ENCODE measurements at places on chromosomes 7 and 10.

- DNase-seq, result no peak
Observed at GRCh38 chr7:73761854-73762658, 8.0 kb downstream of the CLDN3 start.

- DNase-seq, result peak; percentile 33
Observed at GRCh38 chr10:60817398-60817805, 39.1 kb downstream of the CDK1 start.

DNA sequence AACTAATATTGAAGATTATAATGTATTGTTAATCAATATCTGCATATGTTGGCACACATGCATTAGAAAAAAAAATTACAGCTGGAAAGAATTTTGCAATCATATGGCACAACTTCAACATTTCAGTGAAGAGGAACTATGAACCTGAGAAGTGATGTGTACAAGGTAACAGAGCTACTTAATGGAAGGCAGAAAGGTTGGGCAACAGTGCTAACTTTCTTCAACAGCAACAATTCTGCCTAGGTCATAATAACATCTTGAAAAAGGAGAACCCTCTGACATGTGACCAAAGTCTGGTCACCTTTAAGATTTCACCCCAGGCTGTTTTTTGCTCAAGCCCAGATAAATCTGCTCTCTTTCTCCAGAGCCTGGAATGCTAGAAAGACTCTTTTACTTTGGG is 47.9 kb upstream of the SKAP2 start:
- no peak for DNase-seq

DNA sequence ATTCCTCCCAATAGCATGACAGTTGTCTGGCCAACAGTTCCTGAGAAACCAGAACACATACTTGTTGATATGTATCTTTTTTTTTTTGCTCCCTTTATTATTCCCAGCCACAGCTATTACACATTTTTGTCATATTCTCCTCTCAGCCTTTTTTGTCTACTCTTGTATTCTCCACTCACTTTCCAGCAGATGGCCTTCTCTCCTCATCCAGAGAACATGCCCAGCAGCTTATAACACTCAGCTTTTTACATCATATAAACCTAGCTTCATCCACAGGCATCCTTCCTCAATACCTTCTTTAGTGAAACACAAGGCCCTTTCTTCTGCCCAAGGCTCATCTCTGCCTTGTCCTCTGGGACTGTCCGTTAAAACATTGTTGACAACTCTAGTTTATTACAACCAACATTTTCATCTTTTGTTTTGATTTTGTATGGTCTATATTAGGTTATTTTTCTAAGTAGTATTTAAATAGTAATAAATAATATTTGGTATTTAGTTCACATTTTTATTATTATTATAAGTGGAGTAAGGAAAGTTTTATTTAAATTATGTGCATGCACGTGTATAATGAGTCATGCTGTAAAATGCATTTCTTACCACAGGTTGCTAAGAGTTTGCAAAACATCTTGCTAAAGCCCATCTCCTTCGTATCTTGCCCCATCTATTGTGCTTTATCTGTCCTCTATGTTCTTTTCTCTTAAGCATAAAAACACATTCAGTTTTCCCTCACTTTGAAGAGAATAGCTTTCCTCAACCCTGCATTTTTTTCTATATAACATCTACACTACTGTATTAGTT is 101.5 kb downstream of the ORC5 start:
- peak; percentile 14 for DNase-seq

- no peak for DNase-seq
Observed at GRCh38 chr7:20828947-20829346, 42.3 kb upstream of the SP8 start.

DNA sequence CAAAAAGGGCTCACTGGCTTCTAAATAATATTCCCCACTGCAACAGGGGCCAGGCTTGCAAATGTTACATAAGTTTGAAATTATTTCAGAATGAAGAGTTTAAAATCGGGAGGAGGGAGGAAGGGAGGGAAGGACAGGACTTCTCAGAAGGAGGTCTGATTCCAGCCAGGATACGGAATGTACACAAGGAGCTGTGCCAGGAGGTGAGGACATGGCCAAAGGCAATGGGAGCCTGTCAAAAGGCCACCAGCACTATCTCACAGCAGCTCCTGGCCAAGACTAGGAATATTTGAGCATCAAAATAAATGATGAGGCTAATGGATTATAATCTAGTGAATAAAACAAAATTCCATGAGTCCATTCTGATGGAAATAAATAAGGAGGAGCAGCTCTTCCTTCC is 18.6 kb upstream of the DRGX start:
- DNase-seq, result no peak

- DNase-seq, result no peak
Observed at GRCh38 chr7:112707655-112708054, 82.5 kb downstream of the TMEM168 start.

DNA sequence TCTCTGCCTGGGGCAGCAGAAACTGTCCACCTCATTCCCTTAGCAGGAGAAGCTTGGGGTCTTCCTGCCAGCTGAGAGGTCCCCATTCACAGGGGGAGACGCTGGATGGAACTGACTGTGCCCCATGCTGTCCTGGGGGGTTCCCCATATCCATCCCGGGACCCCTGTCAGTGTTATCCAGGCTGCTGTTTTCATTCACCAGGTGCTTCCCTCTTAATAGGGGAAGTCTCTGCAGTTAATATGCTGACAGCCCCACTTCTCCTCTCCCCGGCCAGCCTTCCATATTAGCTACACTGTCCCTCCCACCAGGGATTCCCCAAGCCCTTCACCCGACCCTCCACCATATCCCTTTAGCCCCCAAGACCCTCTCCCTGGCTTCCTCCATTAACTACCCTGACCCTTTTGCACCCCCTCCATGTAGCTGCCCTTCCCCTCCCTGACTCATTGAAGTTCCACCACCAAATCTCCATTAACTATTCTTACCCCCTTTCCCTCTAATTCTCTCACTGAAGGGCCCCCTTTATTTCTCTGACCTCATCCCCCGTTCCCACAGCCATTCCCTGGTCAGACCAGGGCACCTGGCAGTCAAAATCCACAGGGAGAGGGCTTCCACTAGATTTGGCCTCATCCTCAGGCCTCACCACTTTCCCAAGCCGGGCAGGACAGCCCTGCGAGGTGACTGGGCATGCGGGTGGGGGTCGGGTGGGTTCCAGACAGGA is 92.0 kb upstream of the PAX2 start:
- DNase-seq, result no peak

DNA sequence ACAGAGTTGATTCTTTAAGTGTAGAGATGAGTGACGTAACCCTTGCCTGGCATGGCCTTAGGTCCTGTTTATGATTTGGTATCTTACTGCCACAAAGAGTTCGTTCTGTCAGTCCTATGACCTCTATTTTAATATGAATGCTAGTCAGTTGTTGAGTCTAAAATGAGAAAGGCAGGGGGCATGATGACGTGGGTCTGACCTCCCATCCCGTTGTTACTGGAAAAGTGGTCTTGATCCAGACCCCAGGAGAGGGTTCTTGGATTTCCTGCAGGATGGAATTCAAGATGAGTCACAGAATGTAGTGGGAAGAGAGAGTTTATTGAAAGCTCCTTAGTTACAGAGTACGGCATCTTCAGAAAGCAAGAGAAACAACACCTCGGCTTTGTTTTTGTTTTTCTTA is 317.0 kb upstream of the COBL start:
- DNase-seq, result no peak

DNA sequence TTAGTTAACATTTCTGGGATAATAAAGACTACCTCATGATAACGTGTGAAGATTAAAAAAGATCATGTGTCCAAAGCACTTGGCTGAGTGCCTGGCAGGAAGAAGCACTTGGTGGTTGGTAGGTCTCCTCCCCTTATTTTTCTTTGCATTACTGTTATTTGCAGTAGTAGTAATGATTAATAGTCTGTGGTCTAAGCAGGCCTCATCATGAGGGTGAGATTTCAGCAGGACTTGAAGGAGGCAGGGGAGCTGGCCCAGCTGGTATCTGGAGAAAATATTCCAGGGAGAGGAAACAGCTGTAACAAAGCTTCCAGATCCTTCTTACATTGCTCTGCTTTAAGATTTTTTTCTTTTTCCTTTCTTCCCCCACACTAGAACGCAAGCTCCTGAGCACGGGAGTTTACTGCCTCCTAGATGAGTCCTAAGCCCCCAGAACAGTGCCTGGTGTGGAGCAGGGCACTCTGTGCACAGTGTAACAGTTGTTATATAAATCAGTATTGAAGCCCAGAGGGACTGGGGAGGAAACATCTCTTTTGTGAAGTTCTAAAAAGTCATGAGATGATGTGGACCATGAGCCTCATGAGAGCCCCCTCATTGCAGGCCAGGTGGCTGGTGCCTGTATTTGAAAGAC is 31.1 kb upstream of the RHEB start:
- DNase-seq, result peak; percentile 26

DNA sequence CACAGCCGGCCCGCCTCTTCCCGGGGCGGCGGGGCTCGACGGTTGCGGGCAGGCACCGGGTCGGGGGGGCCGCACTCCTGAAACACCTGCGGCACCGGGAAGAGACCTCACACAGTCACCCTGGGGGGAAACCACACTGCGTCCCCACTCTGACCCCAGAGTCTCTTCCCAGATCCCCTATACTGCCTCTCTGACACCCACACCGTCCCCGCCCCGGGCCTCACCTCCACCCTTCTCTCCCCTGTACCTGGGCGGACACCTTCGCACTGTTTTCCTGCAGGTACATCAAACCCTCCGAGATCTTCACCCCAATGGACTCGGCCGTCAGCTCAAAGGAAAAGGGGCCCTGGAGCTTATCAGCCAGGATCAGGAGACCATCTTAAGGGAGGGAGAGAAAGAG is 3.4 kb upstream of the GAL3ST4 start:
- no peak for DNase-seq

DNA sequence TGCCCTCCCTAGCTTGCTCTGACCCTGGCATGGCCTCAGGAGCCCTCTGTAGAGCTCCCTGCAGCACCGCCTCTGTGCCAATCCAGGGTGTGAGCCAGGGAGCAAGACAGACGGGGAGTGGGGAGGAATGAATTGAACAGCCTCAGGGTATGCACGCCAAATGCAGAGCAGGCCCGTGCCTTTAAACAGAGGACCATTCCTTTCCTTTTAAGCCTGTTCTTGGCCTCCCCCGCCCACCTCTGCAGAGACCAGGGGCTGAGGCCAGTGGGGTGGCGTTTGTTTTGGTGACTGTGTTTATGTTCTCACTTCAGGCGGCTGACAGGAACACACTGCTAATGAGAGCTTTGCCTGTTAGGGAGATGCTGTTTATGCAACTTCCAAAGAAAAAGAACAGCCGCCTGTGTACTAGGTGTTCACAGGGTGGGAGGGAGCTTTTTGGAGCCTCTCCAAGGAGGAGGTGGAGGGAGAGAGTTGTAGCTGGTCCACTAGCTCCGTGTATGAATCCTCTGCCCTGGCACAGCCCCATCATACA is 528.1 kb upstream of the DPP6 start:
- DNase-seq, result no peak

DNA sequence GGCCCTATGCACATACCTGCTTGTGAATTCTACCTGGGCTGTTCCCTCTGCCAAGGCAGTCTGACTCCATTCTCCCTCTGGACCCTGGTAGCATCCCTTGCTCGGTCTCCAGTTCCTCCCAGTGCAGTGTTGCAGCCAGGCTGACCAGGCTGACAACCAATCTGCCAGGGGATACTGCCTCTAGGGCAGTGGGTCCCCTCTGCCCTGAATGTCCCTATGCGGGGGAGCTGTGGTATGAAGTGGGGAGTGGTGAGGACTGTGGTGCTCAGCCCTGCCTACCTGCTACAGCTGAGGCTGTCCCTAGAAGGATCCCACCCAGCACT is 48.0 kb upstream of the CAMK2B start:
- peak; percentile 0 for DNase-seq

Data from AG08396 (cell line).